ENCODE measurements at places on chromosomes 1 and 21.
A peak's percentile ranks its signal among the peaks of the same experiment; 100 is the strongest.

DNA sequence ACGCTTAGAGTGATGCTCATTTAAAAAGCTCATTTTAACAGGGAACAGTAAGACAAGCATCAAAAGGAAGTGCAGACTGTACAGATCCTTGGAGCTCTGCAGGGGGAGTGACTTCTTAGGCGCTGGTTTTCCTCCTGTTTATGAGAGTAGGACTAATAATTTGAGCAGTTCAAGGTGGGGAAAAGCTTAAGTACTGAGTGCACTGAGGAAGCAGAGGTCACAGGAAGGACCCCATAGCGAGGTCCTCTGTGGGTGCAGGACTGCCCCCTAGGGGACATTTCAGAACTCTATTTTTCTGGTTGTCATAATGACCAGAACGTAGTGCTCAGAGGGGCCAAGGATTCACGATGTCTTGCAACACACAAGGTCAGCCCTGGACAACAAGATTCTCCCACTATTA is 112.1 kb downstream of the HLCS start:
- DNase-seq: peak; percentile 29

DNA sequence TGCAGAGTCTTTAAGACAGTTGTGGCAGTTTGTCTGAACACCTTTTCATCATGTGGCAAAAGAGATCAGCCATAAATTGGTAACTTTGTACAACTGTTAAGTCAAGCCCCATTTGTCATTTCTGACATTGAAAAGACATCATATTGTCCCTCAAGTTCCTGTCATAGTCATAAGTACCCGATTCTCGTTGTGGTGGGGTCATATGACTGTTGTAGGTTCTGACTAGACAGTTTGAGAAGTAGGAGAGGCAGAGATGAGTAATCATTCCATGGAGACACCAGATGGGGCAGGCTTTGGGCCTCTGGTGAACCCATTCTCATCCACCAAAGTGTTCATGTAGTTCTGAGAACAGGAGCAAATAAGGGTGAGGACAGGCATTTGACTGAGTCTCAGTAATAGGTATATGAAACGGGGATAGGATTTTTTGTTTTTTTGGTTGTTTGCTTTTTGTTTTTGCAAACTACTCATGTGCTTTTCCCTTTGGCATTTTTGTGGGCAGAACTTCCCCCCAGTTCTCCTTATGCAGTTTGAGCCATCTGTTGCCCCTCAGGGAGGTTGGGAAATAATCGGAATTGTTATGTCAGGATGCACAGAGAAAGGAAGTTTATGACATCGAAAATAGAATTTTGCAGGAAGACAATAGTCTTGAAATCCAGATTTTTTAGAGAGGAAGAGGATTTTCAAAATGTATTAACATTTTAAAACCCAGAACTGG is 86.9 kb upstream of the KCNE2 start:
- DNase-seq: no peak

- no peak for DNase-seq
These were observed 8.9 kb upstream of the RBM34 start for GRCh38 chr1:235169986-235170385.

GRCh38 chr1:223129229-223129901 is 13.7 kb downstream of the TLR5 start:
- DNase-seq: peak; percentile 61

GRCh38 chr1:59064592-59064991 is 232.3 kb upstream of the FGGY start:
- no peak for DNase-seq

- no peak for DNase-seq
These were observed 68.2 kb downstream of the TIAM1 start for GRCh38 chr21:31275901-31276300.

GRCh38 chr21:46550116-46550941 is 54.6 kb downstream of the S100B start:
- DNase-seq: no peak

- DNase-seq: no peak
These were observed 88.2 kb upstream of the AKT3 start for GRCh38 chr1:243938208-243938607.

GRCh38 chr1:98032958-98033357 is 112.1 kb upstream of the DPYD start:
- no peak for DNase-seq

GRCh38 chr1:227450489-227450888 is 112.9 kb upstream of the ZNF678 start:
- DNase-seq: no peak

- DNase-seq: no peak
These were observed 255.8 kb upstream of the CACYBP start for GRCh38 chr1:174743654-174744561.

DNA sequence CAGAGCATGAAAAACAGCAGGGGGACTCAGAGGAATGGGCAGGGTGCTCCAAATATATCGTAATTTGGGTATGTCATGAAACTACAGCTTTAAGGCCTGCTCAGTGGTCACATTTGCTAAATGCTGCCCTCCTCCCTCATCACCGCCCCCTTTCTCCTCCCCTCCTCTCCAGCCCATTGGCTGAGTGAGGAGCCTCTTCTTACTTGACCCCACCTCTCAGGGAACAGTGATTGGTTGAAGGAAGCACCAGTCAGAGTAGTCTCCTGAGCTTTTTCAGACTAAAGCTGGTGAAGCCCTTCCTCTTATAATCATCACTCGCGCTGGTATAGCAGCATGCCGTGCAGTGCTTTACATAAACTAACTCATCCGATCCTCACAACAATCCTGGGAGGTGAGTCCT is 10.0 kb upstream of the TTC39A start:
- no peak for DNase-seq

DNA sequence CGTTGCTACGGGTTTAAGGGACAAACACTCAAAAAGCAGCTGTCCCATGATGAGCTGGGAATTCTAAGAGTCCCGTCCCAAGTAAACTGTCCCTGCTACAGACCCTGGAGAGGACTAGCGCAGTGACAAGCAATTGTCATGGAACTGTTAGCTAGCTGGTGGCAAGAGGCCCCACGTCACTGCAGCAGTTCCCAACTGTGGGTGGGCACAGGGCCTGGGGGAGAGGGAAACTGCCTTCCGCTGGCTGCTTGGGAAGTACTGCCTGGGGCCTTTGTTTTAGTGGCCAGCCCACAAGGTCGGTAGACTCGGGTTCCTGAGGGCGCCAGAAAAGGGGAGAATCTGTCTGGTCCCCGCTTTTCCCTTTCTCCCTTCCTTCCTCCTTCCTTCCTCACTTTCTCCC is 97.4 kb downstream of the LACTBL1 start:
- no peak for DNase-seq

DNA sequence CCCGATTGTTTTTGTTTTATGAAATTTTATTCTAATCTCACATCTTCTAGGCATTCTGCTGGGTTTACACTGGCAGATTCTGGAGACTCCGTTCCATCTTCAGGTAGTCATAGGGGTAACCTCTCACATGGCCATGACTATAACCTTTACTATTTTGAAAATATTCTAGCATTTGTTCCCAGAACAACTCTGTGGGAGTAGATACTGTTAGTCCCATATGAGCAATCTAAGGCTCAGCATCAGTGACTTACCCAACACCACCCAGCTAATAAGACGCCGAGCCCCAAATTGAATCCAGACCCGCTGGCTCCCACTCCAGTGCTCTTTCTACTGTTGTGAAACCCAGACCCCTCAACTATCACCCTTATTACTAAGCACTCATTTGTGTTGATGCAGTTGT is 9.8 kb downstream of the ADAMTS4 start:
- DNase-seq: no peak

DNA sequence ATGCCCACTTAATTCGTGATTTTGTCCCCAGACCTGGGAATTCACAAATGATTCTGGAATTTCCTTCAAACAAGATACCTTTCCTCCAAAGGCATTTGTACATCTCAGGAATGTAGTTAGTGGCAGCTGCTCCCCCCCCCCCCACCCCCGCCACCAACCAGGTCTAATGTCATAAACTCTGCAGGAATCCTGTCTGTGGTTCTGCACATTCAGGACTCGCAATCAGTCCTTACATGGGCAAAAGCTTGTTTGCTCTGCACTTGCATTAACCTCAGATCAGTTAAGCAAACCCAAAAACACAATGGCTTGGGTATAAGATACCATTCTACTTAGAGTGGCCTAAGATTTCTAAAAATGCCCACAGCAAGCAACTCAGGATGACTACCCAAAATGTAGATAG is 143.8 kb downstream of the TGFB2 start:
- DNase-seq: no peak

DNA sequence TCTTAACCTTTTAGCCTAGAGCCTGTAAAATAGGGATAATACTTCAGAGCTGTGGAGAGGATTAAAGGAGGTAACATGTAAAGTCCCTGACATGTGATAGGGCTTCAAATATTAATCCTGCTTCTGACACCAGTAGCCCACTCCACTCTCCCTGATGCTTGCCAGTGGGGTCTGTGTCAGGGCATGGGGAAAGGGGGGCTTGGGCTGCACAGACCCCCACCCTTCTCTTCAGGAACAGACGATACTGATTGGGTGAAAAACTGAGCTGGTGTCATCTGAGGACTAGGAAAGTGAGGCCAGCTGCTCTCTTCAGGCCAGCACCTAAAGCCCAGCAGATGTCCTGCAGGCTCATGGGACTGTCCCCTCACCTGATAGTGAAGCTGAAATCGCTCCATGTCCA is 27.0 kb upstream of the MEF2D start:
- peak; percentile 81 for DNase-seq

GRCh38 chr1:44212355-44213221 is 683 bp upstream of the DMAP1 start:
- DNase-seq: no peak
